ENCODE measurements at places on chromosomes 16 and 17. TPM values are rescaled to one million over a fixed set of nuclear protein-coding genes. Genes with fewer than 3 reads are reported as not detected.

ADCY9 gene
- 5.2 TPM for polyA plus RNA-seq

SCIMP gene
- not detected for polyA plus RNA-seq

TBC1D3B gene
- 2.0 TPM for polyA plus RNA-seq

XPO6 gene
- 118 TPM for polyA plus RNA-seq

HSD17B1 gene
- polyA plus RNA-seq = 1.3 TPM

DRC3 gene
- 3.6 TPM for polyA plus RNA-seq

GRAP gene
- polyA plus RNA-seq = 0.02 TPM
